Eye (tissue), 1 donor: ENCODE measurements at places on chromosomes 16 and 17.

GRCh38 chr16:27330542-27330941, 16.8 kb downstream of the IL4R start:
- peak; percentile 47 for DNase-seq

GRCh38 chr17:41446806-41447205, 6.0 kb upstream of the KRT38 start:
- no peak for DNase-seq

DNA sequence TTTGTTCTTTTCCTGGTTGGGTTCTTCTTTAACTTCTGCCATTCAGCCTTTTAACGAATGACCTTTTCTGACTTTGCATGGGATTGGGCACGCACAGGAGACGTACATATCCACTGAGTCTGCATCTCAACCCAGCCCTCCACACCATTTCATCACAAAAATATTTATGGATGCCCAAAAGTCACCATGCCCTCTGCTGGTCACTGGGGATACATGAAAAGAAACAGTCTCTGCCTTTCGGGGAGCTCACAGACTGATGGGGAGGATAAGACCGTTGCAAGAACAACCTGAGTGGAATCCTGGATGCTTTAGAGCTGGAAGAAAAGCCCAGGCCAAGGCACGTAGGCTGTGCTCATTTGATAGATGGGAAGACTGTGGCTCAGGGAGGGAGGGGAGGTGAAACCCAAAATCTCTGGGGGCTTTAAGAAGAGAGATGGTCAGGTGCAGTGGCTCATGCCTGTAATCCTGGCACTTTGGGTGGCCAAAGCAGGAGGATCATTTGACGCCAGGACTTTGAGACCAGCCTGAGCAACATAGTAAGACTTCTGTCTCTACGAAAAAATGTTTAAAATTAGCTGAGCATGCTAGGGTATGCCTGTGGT, 7.9 kb upstream of the MT2A start:
- DNase-seq = no peak

GRCh38 chr17:66547151-66547865, 244.9 kb downstream of the PRKCA start:
- no peak for DNase-seq

- no peak for DNase-seq
Observed at GRCh38 chr16:57430955-57431354, 16.2 kb downstream of the CIAPIN1 start.

- DNase-seq = no peak
Observed at GRCh38 chr16:14354561-14355351, 275.3 kb downstream of the PARN start.

DNA sequence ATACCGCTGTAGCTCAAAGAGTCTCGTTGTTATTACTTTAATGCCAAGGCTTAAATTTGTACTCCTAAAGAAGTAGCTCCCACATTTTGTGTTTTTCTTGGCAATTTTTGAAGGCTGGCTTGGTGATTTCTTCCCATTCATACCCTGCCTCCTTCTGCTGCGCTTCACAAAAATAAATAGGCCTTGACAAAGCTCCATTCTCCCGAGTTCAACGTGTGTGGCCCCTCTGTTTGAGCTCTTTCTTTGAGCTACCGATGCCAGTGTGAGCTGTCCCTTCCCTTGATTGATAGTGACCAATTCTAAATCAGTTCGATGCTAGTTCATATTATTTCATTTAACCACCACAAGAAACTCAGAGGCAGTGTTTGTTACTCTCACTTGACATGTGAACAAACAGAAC, 96.8 kb downstream of the MAP2K6 start:
- peak; percentile 31 for DNase-seq

DNA sequence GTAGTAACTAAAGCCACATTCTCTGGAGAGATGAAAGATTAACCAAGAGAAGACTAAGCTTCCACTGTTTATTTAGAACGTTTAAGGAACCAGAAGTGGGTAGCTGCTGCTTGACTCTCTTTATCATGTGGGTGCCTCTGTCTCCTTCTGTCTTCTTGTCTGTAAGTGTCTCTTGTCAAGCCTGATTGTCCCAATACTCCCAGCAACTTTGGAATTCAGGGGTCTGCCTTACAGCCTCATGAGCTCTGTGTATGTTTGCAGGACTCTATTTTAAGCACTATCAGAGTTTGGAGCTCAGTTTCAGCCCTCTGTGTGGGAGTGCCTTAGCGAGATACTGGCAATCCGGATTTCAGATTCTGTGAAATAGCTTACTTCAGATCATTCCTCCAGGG, 29.3 kb upstream of the SPACA3 start:
- DNase-seq = no peak

GRCh38 chr16:81647527-81647926, 131.6 kb upstream of the PLCG2 start:
- DNase-seq = no peak

- no peak for DNase-seq
Observed at GRCh38 chr17:39173526-39174274, 7.7 kb upstream of the ARL5C start.

- no peak for DNase-seq
Observed at GRCh38 chr17:40348562-40349476, 15.7 kb downstream of the GJD3 start.

GRCh38 chr16:85220125-85220839, 108.0 kb upstream of the CIBAR2 start:
- DNase-seq = peak; percentile 92

- DNase-seq = peak; percentile 41
Observed at GRCh38 chr17:65514082-65514481, 47.4 kb downstream of the AXIN2 start.

- no peak for DNase-seq
Observed at GRCh38 chr17:50725769-50726655, 6.6 kb downstream of the LUC7L3 start.

- DNase-seq = no peak
Observed at GRCh38 chr17:45888392-45888791, 6.0 kb upstream of the MAPT start.

- peak; percentile 85 for DNase-seq
Observed at GRCh38 chr16:11407047-11407982, 62.1 kb downstream of the RMI2 start.

DNA sequence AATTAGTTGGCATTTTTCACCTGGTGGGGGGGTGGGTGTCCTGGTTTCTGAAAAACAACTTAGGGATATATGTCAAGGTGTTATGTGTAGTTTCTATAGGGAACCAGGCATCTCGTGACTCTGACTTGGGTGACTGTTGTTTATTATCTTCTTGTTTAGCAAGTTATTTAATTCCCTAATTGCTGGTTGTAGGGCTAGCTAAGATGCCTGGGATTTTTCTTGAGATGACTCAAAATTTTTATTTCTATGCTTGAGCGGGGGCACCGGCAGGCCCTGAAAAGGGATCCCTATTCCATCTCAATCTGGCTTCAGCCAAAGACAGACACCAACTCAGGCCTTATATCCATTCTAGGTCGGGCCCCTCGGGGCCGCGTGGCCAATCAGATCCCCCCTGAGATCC, 3.2 kb downstream of the DPH1 start:
- no peak for DNase-seq

- DNase-seq = no peak
Observed at GRCh38 chr17:47934856-47935255, 6.5 kb upstream of the PNPO start.

DNA sequence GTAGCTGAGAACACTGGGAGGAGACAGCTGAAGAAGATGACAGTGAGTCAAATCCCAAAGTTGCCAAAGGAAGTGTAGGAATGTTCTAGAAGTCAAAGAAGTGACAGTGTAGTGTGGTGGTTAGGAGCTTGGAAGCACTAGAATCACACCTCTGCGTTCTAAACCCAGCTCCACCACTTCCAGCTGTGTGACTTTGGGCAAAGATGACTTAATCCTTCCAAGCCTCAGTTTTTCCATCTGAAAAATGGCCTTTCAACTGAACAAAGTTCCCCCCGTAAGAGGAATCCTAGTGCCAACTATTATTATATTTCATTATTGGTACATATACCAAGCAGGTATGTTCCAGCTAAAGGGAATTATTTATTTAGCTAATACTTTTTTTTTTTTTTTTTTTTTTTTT, 56.0 kb downstream of the IQCK start:
- DNase-seq = no peak

DNA sequence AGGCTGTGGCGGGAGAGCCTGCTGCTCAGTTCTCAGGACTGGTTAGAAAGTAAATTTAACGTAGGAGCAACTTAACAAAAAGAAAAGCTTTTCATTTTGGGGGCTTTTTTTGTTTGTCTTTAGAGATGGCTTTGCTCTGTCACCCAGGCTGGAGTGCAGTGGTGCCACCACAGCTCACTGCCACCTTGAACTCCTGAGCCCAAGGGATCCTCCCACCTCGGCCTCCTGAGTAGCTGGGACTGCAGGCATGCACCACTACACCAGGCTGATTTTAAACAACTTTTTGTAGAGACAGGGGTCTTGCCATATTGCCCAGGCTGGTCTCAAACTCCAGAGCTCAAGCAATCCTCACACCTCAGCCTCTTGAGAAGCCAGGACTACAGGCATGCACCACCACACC, 205.0 kb downstream of the RPTOR start:
- DNase-seq = no peak

GRCh38 chr17:80892900-80893603, 98.6 kb upstream of the CHMP6 start:
- DNase-seq = no peak

GRCh38 chr17:68344701-68345136, 53.4 kb downstream of the ARSG start:
- DNase-seq = peak; percentile 6
